ENCODE measurements at places on chromosomes 2 and 18.

DNA sequence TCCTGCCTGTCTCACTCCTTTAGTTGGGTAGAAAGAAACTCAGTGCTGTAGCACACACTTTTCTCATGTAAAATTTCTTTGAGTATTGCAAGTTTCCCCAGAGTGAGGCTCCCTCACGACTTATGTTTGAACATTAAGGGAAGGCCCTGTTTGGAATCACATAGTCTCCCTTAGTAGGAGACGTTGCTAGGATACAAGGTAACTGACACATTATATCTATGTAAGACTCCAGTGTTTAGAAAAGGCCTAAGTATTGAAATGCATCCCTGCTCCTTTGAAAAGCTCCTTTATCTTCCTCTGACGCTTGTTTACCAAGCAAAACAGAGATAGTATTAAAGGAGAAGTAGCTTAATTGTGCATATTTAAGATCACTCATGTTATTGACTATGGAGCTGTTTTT is 248.2 kb downstream of the PHLPP1 start:
- DNase-seq: no peak

- no peak for DNase-seq
Observed at GRCh38 chr2:136069773-136070172, 48.2 kb downstream of the CXCR4 start.

DNA sequence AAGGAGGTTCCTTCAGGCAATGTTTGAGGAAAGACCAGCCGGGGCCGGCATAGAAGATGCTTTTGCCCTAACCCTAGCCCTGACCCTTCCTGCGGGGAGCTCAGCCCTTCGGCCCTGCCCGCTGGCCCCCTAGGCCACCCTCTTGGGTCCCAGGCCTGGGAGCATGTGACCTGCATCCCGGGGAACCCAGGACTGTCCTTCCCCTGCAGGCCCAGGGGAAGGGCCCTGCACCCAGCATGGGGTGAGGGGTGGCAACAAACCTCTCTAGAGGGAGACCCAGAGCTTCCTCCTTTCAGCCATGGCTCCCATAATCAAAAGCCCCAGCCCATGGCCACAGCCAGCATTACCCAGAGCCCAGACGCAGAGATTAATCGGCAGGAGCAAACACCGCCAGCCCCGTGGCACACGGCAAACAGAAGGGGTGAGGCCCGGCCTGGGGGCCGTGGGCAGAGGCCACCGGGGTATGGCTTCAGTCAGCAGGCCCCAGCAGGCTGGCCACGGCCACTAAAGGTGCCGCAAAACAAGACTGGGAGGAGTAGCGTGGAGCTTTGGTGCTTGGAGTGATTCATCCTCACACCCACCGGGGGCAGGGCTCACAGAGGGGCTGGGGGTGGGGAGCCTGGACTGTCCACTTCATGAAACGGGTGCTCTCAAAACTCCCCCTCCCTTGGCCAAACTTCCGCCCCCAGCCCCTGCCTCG is 61.6 kb upstream of the HPCAL1 start:
- no peak for DNase-seq

DNA sequence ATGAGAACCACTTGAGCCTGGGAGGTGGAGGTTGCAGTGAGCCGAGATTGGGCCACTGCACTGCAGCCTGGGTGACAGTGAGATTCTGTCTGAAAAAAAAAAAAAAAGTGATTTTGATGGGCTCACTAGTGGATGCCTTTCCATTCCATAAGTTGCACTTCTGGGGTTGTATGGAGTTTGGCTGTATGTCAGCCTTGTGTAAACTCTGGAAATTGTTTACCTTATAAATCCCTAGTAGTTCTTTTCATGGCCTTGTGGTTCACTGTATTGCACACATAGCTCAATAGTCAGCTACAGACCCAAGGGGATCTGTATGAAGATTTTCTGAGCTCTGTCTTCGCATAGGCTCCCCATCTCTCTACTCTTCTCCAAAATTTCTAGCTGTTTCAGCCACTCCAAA is 131.9 kb downstream of the SOX11 start:
- DNase-seq: no peak

- no peak for DNase-seq
Observed at GRCh38 chr18:59902131-59902992, 2.6 kb downstream of the PMAIP1 start.

DNA sequence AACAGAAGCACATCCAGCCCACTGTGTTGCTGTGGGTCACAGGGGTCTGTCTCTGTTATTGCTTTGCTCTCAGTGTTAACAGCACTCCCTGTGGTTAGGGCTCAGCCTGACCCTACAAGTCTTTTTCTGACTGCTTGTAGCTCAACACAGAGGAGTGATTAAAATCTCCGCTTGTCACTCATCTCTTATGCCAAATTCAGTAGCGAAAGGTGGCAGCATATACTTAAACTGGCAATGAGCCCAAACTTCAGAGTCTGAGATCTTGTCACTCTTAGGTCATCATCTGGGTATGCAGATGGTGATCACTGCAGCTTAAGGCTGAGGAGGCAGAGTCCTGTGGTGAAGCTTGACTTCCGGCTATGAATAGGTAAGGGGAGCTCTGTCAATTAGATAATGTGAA is 63.3 kb upstream of the CSRNP3 start:
- no peak for DNase-seq

- no peak for DNase-seq
Observed at GRCh38 chr2:169339657-169340056, 22.7 kb downstream of the LRP2 start.

DNA sequence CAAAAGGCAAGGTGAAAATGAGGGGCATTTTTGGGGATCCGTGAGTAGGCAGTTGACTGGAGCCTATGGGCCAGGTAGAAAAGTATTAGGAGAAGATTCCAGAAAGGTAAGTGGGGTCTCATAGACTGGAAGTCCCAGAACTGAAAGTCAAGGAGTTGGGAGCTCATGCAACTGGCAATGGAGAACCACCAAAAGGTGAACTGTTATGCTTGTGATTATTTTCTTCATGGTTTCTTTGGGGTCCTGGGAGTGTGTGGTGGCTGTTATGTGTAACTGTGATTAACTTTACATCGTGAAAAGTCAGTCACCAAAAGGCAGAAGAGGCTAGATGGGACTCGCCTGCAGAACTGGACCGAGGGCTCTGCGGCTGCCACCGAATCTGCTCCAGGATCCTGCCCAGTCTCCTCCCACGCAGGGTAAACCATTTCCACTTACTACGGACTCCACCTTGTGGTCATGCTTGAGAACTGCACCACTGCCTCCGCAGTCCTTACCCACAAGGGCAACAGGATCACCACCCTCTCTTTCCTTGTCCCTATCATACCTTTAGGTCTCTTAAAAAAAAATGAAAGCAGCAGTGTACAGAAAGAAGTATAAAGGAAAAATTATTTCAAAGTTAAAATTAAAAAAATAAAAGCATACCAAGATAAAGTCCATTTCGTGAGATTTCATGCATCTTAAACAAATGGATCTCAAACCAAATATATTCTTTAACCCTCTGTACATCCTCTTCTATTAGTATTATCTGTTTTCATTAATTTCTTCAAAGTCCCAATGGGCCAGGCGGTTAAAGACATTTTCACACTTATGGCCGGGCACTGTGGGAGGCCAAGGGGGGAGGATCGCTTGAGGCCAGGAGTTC is 15.6 kb upstream of the CEP68 start:
- peak; percentile 69 for DNase-seq

- no peak for DNase-seq
Observed at GRCh38 chr2:238457927-238458324, 31.2 kb downstream of the ASB1 start.

GRCh38 chr2:169757356-169757755 is 23.7 kb downstream of the KLHL23 start:
- no peak for DNase-seq

GRCh38 chr18:79923896-79924585 is 27.4 kb downstream of the SLC66A2 start:
- DNase-seq: no peak

DNA sequence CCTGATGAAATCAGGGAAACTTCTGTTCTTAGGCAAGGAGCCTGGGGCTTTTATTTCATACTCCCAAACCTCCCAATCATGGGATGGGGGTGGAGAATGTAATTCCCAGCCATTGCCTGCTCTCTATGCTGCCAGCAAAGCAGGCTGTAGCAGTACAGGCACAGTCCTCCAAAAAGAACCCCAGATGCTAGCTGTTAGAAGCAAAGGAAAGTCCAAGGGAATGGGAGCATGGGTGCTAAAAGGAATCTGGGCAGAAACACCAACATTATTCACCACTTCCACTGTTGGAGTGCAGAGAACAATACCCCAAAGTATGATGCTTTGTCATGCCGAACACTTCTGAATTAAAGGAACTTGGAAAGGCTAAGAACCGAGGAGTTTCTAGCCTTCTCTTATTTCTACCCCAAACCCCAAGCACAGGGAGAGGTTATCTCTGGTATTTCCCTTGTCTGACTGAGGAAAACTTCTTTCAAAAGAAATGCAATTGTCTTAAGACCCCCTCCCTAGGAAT is 24.7 kb downstream of the MDH1 start:
- no peak for DNase-seq

- DNase-seq: no peak
Observed at GRCh38 chr2:24779116-24779515, 14.1 kb downstream of the PTRHD1 start.

- DNase-seq: no peak
Observed at GRCh38 chr2:230043025-230043424, 25.7 kb downstream of the SLC16A14 start.

DNA sequence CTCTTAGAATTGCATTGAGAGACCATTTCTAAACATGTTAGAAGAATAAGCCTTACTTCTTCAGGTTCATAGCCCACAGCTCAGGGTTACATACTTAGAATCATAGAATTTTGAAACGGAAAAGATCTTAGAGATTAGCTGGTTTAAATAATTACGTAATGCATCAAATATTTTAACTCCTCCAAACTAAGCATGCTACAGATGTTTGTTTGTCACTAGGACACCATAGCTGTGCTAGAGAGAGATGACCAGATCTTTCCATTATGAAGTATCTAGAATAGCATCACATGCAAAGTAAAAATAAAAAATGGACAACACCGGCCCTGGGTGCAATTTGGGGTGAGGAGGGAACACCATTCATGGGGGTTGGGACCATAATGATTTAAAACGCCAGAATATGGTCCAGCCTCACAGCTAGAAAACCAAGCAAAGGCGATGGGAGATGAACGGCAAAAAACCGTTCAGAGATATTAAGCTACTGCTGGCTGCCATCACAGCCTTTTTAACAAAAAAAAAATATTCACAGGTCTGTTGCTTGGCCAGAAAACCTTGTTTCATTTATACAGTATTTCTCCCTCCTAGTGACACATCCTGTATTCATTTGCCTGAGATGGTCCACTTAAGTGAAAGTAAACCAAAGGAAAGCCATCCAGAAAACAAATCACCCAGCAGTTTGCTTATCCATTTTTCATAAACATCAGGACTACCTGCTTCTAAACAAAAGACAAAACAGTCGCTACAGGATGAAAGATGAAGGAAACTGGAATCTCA is 94.2 kb downstream of the EPHA4 start:
- no peak for DNase-seq

DNA sequence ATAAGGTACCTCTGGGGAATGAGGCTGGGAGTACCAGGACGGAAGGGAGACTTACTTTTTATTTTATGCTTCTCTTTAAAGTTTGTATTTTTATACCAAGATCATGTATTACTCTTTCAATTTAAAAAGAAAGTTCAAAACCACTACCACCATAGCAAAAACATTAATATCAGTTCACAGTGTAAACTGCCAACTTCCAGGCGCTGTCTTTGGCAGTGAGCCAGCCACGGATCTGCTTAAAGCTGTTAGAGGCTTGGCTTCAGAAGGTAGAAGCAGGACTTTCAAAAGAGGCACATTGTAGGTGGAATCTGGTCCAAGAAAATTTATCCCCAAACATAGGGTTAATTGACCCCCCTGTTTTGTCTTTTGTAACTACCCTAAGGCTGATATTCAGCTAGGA is 74.8 kb downstream of the B3GNT2 start:
- no peak for DNase-seq

GRCh38 chr18:848062-848861 is 36.2 kb upstream of the YES1 start:
- DNase-seq: no peak

DNA sequence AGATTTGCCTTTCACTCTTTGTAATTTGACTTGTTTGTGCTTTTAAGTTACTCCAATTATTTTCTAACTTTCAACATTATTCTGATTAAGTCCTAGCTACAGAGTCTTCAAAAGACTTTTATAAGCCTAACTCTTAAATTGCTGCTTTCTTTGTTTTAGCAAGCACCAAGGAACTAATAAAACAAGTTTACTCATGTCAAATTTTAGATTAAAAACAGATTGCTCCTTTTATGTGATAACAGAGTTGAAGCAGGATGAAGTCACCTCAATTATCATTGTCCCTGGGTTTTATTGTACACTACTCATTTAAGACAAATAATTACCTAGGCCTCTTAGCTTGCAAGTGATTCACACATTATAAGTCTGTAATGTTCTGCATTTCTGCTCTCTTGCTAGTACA is 678.4 kb downstream of the ERBB4 start:
- no peak for DNase-seq
